ENCODE measurements at places on chromosomes 3 and 15.
A peak's percentile ranks its signal among the peaks of the same experiment; 100 is the strongest.

DNA sequence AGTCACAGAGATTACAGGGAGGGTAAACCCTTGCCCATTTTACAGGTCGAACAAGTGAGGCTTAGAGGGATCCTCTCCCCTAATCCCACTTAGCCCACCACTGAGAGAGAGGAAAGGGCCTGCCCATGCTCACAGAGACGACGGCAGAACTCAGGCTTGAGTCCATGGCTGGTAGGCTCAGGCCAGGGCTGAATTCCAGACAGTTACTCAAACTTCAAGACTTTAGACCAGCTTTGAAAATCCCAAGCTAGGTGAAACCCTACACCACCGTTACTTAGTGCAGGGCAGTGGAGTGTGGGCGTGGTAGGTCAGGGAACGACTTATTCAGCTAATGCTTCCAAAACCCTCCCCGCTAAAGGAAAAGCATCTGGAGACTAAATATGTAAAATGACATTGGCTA lies 16.4 kb downstream of the GRIP2 start:
- no peak for DNase-seq

DNA sequence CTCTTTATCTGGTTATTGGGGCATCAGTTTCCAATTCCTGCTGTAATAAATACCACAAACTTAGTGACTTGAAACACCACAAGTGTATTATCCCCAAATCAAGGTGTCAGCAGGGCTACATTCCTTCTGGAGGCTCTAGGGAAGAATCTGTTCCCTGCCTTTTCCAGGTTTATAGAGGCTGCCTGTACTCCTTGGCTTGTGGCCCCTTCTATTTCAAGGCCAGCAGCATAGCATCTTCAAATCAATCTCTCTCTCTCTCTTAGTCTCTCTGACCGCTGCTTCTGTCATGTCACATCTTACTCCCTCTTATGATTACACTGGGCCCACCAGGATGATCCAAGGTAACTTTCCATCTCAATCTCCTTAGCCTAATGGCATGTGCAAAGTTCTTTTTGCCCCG lies 44.9 kb upstream of the CA12 start:
- DNase-seq, result no peak

GRCh38 chr3:1421577-1421976 lies 328.8 kb downstream of the CNTN6 start:
- no peak for DNase-seq

- no peak for DNase-seq
Measured at GRCh38 chr3:176078906-176079305, 1118.4 kb downstream of the TBL1XR1 start.

DNA sequence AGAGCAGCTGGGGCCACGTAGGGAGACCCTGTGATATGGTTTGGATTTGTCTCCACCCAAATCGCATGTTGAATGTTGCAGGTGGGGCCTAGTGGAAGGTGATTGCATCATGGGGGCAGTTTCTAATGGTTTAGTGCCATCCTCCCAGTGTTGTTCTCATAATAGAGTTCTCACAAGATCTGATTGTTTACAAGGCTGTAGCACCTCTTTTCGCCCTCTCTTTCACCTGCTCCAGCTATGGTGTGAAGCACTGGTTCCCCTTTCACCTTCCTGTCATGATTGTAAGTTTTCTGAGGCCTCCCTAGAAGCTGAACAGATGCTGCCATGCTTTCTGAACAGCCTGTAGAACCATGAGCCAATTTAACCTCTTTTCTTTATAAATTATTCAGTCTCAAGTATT lies 198.9 kb upstream of the CBLB start:
- peak; percentile 3 for DNase-seq

DNA sequence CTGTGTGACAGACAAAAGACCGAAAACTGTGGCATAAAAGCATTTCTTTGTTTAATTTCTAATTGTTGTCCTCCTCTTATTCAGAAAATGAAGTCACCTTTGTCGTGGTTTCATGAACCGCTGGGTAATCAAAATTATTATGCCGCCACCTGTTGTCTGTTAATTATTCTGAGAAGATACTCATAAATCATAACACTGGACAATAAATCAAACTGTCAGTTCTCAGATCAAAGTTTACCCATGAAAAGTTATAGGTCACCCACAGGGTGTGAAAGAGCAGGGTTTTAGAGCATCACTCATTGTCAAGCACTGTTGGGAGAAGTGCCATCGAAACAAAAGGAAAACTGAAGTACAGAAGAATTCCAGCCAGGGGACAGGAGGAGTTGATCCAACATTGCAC lies 474.3 kb downstream of the NR2F2 start:
- no peak for DNase-seq

DNA sequence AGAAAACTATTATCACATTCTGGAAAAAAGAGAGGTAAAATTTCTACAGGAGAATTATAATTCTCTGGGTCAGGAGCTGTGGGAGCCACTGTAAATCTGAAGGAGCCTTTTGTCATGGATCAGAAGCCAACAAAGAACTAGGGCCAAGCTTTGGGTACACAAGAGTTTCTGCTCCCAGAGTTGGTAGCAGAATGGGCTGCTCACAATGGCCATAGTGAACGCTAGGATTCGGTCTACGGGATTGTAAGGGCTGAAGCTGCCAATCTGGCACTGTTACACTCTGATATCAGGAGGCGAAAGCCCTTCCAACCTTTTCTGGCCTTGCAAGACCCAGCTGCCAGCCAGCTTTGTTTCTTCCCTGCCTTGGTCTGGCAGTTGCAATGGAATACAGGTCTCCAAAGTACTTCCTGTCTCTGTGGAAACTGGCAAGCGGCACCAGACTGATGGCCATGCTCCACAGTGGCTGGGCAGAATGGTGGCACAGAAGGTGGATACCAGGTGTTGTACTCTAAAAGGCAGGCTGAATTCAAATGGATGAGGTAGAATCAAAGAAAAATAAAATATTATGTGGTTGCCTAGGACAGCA lies 831.7 kb downstream of the CADM2 start:
- DNase-seq, result no peak

DNA sequence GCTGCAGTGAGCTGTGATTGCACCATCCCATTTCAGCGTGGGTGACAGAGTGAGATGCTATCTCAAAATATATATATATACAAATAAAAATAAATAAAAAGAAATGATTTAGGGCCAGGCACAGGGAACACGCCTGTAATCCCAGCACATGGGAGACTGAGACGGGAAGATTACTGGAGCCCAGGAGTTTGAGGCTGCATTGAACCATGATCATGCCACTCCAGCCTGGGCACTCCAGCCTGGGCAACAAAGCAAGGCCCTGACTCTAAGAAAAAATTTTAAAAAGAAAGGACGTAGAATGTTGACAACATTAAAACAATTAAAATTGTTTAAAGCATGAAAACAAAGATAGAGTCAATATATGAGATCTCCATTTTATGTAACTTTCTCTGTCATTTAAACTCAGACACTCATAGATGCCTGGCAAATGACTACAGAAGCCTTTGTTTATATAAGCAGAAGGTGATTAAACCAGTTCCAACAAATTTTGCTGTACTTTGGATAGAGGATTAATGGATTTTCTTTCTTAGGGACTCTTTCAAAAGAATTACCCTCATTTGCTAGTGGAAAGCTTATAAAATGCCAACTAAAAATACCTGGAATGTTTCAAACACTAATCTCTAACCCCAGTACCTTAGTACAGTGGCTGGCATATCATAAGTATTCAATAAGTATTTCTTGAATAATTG lies 10.7 kb upstream of the TRPM7 start:
- DNase-seq, result no peak

- DNase-seq, result no peak
Measured at GRCh38 chr3:64122476-64122875, 99.2 kb upstream of the PSMD6 start.
